ENCODE measurements at places on chromosomes 7 and 10.

DNA sequence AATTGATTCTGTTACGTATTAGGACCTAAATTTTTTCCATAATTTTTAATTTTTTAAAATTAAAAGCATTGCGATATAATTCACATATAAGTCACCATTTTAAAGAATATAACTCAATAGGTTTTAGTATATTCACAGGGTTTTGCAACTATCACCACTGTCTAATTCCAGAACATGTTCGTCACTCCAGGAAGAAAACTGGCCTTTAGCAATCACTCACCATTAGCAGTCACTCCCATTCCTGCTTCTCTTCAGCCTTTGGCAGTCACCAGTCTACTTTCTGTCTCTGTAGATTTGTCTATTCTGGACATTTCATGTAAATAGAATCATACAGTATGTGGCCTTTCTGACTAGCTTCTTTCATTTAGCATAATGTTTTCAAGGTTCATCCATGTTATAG, 176.5 kb downstream of the EXOC4 start:
- no peak for DNase-seq

GRCh38 chr10:99779335-99779734, 3.1 kb upstream of the ABCC2 start:
- no peak for DNase-seq

DNA sequence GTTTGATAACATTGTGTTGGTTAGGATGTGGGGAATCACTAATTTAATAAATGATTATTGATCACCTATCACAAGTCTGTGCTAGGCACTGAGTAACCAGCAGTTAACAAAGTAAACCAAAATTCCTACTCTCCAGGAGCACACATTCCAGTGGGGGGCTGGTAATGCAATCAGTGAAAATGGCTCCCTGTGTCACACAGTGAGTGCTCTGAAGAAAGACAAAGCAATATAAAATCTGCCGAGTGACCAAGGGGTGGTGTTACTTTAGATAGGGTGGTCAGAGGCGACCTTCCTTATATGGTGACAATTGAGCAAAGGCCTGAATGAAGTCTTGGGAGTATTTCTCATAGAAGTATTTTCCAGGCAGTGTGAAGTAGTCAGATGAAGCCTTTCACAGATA, 13.6 kb upstream of the SMC3 start:
- no peak for DNase-seq

DNA sequence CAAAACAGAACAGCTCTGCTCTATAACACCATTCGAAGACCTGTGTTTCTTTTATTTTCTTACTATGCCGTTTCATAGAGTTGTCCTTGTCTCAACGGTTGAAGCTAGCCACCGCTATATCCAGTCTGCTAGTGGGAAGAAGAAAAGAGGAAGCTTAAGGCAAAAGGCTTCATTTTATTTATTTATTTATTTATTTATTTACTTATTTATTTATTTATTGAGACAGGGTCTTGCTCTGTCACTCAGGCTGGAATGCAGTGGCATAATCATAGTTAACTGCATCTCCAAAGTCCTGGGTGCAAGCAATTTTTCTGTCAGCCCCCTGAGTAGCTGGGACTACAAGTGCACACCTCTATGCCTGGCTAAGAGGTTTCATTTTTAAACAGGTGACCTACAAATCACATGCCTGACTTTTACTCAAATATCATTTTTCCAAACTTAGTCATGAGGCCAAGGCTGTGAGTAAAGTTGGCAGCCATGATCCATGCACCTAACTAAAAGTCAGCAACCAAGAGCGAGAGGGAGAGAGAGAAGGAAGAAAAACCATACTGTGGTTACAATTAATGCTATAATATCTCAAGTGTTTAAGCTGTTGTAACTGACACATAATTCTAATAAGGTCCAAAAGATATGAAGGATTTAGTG, 1305.3 kb upstream of the LRRTM3 start:
- DNase-seq: no peak

DNA sequence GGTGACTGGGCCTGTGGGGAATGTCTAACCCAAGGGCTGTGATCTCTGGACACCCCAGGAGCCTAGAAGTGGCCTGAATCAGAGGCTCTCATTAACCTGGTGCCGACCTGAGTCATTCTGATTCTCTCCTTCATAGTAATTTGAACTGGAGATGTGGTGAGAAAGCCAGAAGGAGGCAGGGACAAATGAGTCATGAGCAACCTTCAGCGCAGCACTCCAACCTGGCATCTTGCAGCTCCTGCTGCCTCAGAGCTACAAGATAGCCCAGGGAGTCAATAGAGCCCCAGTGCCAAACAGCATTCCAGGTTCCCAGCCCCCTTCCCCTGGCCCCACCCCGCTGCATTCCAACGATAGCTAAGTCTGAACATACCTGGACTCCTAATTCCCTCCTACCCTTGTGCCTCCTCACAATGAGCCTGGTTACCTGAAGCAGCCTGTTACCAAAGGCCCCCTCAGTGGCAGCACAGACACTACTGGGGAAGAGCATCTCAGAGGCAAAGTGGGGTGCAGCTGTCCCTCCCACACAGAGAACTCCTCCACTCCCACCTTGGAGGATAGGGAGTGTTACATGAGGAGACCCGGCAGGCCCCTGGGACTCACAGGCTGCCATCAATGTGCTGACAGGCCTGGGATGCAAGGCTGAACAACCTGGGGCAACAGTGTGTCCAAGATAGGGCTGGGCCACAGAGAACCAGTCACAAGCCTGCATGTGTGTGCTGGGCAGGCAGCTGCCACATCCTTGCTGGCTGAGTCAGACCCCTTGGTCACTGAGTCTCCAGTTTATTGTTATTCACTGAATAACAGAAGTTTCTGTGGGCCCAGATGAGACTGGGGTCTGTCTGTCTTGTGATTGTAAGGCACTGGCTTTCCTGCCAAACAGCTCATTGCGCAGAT, 76.8 kb upstream of the LEP start:
- DNase-seq: no peak

GRCh38 chr7:32892521-32893206, 1.1 kb upstream of the KBTBD2 start:
- DNase-seq: no peak

DNA sequence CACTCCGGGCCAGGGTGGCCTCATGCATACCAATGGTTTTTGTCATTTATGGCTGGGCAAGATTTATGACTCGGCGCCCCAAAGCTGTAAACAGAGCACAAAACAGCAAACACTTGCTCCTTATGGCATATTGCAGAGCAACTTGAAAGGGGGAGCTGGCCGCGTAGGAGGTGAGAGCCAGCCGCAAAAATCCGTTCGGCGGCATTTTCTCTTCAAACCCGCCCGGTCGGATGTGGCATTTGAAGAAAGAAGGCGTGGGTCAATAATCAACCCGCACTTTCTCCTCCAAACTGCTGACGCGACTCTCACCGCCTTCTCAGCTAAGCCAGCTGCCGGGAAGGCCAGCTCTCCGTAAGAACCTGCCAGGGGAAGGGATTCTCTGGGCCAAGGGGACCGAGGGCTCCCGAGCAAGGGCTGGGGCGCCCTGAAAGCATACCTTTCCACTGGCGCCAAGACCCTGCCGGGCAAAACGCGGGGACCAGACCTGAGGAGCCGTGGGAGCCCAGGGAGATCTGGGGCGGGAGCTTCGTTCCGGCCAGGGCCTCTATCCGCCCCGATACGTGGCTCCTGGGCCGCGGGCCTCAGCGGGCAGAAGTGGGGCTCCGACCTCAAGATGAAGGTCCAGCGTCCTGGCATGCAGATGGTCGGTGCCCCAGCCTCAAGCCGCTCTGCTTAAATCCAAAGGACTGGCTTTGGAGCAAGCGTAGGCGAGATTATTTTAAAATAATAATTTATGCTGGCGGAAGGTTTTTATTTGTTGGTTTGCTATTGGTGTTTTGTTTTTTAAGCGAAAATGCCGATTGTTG, 12.9 kb upstream of the HOXA2 start:
- no peak for DNase-seq

DNA sequence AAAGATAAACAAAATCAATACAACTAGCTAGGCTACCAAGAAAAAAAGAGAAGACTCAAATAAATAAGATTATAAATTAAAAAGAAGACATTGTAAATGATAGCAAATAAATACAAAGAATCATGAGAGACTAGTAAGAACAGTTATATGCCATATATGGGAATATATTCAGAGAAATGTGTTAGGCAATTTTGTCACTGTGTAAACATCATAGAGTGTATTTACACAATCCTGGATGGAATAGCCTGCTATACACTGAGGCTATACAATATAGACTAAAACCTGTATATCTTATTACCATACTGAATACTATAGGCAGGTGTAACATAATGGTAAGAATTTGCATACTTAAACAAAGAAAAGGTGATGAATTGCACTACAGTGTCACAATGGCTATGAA, 717.4 kb downstream of the PARD3 start:
- no peak for DNase-seq

DNA sequence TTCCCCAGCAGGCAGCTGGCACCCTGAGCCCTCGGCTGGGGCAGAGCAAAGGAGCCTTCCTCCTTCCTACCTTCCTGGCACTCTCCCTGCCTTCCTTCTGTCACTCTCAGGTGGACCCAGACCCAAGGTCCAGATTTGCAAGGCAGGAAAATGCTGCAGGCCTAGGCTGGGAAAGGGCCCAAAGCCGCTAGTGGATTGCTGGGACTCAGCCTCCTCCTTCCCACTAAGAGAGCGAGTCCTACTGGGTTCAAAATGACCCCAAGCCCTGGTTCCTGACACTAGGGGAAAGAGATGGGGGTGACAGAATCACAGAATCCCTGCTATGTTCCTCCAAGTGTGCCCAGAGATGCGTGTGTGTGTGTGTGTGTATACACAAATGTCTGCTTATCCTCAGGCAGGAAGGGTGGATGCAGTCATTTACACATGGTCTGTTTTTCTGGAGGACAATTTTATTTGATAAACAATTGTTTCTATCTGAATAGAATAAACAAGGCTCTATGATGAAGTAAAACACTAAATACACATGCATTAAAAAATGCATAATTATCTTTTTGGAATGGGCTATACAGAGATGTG, 1.3 kb upstream of the PLAU start:
- DNase-seq: no peak

- no peak for DNase-seq
Observed at GRCh38 chr10:84534168-84534567, 205.8 kb downstream of the CCSER2 start.

DNA sequence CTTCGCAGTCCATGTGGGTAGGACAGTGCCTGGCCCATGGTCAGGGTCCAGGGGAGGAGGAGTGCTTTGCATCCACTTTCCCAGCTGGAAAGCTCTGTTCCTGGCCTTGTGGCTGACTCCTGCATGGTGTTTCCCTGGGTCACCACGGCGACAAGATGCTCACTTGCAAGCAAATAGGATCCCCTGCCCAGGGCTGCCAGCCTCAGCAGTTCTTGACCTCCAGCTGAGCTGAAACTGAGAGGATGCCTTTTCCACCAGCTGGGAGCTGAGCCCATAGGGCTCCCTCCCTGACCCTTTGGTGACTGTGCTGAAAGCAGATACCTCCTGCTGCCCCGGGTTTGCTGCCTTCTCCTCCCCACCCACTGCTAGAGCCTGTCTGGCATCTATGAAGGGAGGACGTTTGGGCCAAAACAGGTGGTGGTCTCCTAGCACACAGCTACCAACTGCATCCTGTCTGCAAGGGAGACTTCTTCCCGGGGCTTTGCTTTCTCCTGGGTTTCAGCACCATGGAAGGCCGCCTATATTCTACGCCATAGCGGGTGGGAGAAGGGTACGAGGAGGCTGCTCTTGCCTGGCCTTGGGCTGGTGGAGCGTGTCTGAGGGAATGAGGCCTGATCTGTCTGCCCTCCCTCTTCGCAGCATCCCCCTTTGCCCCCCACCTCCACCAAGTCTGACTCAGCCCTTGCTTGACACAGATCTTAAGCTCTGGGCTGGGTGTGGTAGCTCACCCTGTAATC, 34.4 kb downstream of the UBTD1 start:
- no peak for DNase-seq

DNA sequence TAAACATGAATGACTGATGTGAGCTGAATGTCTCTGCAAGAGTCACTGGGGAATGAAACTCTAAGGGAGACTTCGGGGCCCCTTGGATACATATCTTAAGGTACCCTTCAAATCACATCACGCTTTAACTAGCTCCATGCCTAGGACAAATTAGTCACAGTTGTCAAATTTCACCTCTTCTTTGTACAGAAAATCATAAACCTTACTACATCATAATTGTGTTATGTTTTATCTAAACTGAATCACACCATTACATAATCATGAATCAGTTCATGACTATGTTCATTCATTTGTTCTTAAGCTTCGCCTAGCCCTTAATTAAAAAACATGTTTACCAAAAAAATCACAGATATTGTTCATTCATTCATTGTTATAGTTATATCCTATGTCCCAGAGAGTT, 2.1 kb upstream of the SLC13A1 start:
- no peak for DNase-seq

DNA sequence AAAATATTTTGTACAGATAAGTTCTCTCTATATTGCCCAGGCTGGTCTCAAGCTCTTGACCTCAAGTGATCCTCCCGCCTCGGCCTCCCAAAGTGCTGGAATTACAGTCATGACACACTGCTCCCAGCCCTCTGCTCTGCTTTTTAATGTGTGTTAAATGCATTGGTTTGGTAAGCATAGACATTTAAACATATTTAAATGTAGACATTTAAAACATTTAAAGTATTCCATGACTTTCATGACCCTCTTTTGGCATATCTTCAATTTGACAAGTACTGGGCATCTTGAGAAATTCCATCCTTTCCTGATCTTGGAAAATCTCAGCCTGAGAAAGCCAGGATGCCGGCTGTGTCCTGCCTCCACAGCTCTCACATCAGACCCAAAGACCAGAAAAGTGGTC, 5.2 kb upstream of the SAR1A start:
- no peak for DNase-seq

Measured in K562 (cell line).